ENCODE measurements at places on chromosomes 7 and 10.

DNA sequence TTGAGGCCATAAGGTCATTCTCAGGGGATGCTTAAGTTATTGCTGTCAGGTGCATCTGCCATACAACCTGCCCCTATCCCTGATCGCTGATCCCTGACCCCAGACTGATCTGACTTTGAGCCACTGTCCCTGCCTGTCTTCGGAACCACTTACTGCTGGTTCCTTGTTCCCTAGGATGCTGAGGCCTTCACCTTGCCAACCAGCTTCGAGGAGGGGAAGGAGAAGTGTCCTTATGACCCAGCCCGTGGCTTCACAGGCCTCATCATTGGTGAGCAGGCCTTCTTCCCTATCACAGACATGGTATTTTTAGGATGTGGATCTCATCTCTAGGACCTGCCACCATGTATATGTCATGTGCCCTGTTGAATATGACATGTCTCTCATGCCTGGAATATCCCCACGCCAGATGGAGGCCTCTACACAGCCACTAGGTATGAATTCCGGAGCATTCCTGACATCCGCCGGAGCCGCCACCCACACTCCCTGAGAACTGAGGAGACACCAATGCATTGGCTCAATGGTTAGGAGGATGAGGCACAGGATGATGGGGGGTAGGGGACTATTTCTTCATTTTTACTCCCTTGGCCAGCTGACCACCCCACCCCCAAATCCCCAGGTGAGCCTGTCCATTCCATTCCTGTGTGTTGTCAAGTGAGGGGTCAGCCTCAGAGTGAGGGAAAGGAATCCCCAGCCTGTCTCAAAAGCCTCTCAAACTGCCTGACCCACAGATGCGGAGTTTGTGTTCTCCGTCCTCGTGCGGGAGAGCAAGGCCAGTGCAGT lies 9.0 kb downstream of the MRPL43 start:
- DNase-seq, result no peak

- no peak for DNase-seq
These were observed 29.1 kb downstream of the DPCD start for GRCh38 chr10:101617102-101617823.

GRCh38 chr10:113171662-113172061 lies 221.6 kb downstream of the TCF7L2 start:
- DNase-seq, result no peak

DNA sequence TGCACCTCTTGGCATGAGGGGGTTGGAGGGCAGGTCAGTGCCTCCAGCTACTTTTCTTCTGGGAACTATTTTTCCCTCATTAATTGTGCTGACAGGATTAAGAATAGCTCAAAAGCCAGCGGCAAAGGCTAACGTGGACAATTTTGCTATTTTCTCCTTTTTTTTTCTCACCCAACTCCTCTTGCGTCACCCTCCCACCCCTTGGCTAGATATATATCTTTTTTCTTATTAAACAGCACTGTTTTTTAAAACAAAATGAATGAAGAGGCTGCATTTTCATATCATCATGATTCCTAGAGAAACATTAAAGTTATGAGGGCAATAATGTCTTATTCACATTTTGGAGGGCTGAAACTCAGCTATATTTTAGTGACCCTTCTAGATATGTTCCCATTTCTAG lies 251.8 kb upstream of the NFE2L3 start:
- no peak for DNase-seq

- DNase-seq, result no peak
These were observed 331.4 kb downstream of the ELMO1 start for GRCh38 chr7:37117292-37117691.

DNA sequence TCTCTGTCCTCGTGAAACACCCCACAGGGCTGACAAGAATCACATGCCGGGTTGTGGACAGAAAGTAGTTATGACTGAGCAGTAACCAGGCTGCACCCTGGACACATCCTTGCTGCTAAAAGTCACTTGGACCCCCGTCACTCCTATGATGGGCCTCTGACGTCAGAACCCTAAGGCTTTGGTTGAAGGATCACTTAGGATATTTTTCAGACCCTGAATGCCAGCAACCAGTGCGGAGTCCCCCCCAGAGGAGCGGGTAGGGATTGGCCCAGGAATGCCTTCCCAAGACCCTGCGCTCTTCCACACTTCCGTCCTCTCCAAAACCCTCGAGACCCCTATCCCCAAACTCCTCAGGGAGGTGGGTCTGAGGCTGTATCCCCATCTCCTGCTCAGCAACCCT lies 52.1 kb downstream of the CFAP46 start:
- DNase-seq, result no peak

DNA sequence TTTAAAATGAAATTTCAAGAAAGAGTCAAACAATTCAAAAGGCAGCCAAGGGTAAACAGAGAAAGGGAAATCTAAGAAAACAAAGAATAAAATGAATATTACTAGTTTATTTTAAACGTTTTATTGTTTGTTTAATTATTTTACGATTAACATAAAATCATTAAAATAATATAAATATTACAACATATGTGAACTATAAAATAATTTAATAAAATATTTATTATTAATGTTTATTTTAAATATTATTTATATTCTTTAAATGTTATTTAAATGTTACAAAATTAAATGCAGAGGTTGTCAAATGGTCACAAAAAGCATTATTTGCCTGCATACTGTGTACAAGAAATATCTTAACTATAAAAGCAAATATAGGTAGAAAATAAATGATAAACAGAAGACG lies 786.7 kb upstream of the GHITM start:
- DNase-seq, result no peak

DNA sequence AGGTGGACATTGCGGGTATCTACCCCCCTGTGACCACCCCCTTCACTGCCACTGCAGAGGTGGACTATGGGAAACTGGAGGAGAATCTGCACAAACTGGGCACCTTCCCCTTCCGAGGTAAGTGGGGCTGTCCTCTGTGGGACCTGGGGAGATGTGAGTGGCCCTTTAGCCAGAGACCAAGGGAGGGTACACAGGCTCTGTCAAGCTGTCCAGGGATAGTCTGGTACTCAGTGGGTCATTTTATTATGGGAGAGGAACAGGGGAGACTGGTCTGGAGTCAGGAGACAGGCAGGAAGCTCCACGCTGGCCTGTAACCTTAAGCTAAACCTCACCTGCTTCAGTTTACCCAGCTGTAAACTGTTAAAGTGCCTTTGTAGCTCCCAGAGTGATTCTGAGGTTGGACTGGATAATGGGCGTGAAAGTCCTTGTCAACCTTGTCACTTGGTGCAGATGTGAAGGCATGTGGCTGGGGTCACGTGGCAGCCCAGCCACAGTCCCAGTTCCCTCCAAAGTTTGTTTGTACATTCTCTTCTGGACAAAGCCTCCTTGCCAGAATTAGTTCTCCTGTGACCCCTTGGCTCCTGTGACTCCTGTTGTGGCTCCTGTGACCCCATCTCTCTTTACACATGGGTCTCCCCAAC lies 729 bp downstream of the HOGA1 start:
- DNase-seq, result no peak

GRCh38 chr7:133807624-133808492 lies 319.3 kb upstream of the LRGUK start:
- no peak for DNase-seq
